T follicular helper cell (primary cell): ENCODE measurements at places on chromosomes 12 and 14.

GRCh38 chr12:118436002-118436730 is 59.8 kb downstream of the SUDS3 start:
- no peak for DNase-seq

- no peak for DNase-seq
Measured at GRCh38 chr12:67428431-67428830, 159.3 kb downstream of the CAND1 start.

DNA sequence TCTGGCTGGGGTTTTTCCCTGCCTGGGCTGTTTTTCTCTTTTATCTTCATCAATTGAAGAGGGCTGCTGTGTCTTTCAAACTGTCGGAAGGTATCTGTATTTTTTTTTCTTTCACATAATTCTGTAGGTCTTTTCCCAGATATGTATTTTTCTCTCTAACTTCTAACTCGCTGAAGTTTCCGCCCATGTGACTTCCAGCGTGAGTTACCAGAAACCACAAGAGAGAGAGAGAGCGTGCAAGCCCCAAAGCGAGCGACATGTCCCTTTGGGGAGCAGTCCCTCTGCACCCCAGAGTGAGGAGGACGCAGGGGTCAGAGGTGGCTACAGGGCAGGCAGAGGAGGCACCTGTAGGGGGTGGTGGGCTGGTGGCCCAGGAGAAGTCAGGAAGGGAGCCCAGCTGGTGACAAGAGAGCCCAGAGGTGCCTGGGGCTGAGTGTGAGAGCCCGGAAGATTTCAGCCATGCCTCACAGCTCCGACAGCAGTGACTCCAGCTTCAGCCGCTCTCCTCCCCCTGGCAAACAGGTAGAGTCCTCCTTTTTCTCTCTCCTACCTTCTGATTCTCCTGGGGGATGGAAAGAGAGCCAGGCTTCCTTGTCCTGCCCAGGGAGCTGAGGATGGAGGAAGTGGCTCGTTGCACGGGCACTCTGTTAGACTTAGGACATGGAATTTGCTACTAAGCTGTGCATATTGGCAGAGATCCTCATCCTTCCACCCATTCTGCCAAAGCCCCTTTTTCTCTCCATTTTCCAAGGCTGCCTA is at the start of gene BATF:
TSS of gene BATF (plus strand) at position 246 of the 759 bp plus-strand sequence. CDS start at position 460, 214 bp downstream.
- DNase-seq, result peak; percentile 64

DNA sequence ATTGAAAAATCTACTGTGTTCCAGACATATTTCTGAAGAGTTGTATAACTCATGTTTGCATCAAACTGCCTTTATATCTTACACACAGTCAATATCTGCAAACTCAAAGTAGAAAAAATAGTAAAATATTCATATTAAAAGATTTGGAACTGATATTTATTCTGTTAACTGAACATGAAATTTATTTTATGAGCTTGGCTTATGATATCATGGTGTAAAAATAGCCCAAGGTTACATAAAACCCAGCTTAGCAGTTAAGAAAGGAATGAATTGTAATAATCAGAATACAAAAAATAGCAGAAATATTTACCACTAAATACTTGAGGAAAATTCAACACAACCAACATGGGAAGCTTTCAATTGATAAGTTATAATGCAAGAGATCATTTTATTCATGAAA is 367.9 kb downstream of the FLRT2 start:
- no peak for DNase-seq

DNA sequence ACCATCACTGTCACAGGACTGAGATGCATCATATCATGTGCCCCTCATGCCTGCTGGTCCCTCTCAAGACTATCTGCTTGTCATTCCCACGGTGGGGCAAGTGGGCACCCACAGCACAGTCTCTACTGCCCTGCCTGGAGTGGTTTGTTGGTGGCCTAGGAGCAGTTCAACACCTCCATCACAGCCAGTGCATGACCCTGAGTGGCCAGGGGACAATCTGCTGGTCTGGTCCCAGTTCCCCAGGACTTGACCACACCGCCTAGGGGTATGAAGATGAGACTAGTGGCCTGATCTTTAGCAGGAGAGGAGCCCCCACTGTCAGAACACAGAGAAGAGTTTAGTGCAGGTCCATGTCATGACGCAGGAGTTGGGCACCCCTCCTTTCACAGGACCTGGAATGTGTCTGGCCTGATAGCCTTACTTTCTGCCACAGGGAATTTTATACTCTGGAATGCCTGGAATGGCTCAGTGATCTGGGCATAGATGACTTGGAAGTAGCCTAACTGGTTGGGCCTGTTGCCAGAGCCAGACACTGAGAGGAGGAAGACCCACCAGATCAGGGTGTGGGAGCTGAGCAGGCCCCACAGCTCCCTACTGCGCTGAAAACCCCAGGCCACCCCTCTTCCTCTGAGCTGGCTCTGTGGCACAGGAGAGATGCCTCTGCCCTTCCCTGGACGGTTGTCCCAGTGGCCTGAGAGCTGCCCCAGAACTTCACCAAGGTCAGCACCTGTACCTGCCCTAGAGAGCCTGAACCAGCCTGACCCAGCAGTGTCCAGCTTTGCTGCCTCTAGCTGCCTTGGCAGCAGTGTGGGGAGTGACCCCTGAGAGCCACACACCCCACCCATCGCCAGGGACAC is 83.3 kb downstream of the PUS7L start:
- DNase-seq, result no peak

GRCh38 chr12:104570174-104570907 is 113.6 kb downstream of the CHST11 start:
- DNase-seq, result no peak

GRCh38 chr14:22768947-22769346 is 2.5 kb downstream of the OXA1L start:
- DNase-seq, result no peak

DNA sequence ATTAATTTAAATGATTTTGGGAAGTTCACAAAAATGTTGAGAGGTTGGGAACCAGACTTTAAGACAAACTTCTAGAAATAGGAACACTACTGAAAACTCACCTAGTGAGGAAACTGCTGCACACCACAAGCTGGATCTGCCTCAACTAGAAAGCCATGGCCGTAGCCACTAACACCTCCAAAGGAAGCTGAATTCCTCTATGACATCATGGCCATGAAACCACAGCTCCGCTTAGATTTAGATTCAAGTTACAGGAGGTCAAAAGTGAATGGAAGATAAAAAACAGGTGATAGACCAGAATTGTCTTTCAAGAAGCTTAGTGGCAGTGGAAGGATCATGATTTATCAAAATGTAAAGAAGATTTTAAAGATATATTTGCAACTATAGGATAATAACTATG is 208.8 kb upstream of the ALG10 start:
- DNase-seq, result no peak

GRCh38 chr14:70714055-70714550 is 72.4 kb downstream of the TTC9 start:
- DNase-seq, result peak; percentile 14

DNA sequence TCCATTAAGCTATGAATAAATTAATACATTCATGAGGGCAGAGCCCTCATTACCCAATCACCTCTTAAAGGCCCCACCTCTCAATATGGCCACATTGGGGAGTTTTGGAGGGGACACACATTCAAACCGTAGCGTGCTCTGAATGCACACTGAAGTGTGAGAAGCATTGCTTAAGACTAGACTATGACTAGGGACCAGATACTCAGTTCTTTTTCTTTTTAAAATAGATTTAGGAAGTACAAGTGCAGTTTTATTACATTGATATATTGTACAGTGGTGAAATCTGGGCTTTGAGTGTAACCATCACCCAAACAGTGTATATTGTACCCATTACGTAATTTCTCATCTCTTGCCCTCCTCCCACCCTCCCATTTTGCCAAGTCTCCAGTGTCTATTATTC is 21.0 kb upstream of the JDP2 start:
- no peak for DNase-seq

GRCh38 chr14:64324895-64325294 is 30.7 kb upstream of the ESR2 start:
- DNase-seq, result no peak

DNA sequence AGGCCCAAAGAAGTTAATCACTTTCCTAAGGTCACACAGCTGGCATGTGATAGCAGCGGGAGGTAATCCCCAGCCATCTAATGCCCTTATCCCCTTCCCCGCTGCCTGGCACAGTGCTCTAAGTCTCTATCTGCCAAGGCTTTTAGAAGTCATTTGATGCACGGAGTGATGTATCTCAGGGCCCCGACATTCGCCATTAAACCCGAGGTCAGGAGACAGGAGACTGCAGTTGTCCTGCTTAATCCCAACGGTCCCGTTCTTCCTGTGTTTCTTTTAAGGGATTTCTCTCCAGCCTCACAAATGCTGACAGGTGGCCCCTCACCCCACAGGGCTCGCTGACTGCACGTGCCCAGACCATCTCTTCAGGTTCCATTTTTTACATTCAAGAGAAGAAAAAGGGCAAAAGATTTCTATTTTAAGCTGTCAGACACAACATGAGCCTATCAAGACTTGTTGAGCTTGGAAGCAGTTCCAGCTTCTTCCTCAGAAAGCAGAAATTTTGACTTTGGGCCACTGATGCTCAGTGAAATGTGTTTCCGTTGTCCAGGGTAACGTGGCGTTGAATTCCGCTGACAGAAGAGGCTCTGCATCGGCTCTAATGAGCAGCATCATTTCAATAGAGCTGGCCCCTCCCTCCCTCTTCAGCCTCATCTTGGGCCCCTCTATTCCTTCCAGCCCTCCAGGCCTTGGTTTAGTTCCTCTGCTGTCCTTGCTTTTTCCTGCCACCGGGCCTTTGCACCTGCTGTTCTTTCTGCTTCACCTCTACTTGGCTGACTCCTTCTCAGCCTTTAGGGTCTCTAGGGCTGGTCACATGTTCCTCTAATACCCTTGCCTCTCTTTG is 171.5 kb downstream of the CHST11 start:
- DNase-seq, result no peak

GRCh38 chr12:46489951-46490388 is 117.4 kb upstream of the SLC38A2 start:
- no peak for DNase-seq

DNA sequence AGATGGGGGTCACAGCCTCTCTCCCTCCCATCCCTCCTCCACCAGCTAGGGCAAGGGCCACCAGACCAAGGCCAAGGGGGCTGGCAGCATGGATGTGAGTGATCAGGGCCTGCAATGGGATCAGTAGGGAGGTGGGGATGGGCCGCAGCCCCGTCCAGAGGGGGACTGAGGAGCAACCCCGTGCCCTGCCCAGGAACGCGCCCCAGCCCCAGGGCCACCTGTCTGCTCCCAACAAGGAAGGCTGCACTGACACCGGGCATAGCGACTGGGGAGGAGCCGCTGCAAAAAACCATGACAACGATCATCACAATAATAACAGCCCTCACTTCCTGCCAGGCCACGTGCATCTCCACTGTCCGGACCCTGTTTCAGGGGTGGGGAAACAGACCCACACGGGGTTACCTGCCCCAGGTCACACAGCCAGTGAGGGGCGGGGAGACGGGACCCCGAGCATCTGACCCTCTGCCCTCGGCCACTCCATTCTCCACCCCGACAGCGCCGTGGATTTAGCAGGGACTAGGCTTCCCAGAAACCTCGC is 24.3 kb downstream of the NCOR2 start:
- peak; percentile 18 for DNase-seq

DNA sequence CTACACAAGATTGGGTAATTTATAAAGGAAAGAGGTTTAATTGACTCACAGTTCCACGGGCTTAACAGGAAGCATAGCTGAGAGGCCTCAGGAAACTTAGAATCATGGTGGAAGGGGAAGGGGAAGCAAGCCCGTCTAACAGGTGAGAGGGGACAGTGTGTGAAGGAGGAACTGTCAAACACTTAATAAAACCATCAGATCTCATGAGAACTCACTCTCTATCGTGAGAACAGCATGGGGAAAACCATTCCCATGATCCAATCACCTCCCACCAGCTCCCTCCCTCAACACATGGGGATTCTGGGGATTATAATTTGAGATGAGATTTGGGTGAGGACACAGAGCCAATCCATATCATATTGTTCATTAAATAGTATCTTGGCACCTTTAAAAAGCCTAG is 56.1 kb downstream of the EPS8 start:
- no peak for DNase-seq

GRCh38 chr14:102111101-102111500 is 24.3 kb upstream of the HSP90AA1 start:
- DNase-seq, result no peak

DNA sequence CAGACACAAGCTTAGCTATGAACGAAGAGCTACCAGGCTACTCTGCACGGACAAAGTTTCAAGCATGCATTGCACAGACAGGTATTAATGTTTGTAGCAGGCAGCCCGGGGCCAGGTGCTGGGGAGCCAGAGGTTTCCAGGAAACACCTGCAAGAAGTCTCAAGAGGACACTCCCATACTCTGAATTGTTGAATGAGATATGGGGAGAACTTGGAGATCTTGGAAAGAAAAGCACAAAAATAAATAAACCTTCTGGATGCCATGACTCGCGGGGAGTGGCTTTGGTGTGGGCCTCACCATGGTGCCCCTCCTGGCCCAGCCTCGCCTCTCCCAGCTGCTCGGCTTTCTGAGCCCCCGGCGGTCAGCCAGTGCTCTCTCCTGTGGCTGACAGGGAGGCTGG is 186.8 kb downstream of the TTC7B start:
- no peak for DNase-seq

DNA sequence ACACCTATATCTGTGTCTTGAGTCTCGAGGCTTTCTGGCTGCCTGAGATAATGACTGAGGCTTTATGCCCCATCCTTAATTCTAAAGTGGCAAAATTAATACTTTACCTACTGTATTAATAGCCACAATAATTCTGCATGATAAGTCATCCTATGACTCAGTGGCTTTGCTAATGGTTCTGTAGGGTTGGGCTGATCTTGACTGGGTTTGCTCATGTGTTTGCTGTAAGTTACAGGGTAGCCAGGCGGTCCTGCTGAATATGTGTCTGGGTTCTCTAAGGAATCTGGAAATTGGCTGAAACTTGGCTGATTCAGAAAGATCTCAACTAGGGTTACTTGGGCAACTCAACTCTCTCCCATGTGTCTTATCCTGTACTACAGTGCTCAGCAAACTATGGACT is 21.7 kb downstream of the MGST1 start:
- no peak for DNase-seq

DNA sequence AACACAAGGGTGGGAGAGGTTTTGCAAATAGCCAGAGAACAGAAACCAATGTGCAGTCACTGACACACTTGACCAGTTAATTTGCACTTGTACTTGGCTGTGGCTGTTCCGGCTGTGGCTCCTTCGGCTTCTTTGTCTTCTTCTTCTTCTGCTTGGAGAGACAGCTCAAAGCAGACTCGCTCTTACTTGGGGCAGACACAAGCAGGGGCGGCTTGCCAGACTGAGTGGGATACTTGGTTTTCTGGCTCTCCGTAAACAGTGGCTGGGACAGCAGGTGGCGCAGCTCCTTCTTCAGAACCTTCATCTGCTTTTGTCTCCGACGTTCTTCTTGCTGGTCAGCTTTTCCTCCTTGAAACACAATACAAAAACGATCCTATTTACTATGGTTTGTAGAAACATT is 25.0 kb downstream of the OTUB2 start:
- no peak for DNase-seq
